ENCODE measurements at places on chromosomes 2 and 18.

- DNase-seq, result no peak
Observed at GRCh38 chr18:39346916-39347315, 1781.3 kb upstream of the CELF4 start.

GRCh38 chr2:190353537-190353899, 10.1 kb downstream of the INPP1 start:
- DNase-seq, result no peak

- no peak for DNase-seq
Observed at GRCh38 chr2:159623436-159623835, 7.1 kb upstream of the BAZ2B start.

- no peak for DNase-seq
Observed at GRCh38 chr2:9657731-9658130, 26.9 kb upstream of the YWHAQ start.

DNA sequence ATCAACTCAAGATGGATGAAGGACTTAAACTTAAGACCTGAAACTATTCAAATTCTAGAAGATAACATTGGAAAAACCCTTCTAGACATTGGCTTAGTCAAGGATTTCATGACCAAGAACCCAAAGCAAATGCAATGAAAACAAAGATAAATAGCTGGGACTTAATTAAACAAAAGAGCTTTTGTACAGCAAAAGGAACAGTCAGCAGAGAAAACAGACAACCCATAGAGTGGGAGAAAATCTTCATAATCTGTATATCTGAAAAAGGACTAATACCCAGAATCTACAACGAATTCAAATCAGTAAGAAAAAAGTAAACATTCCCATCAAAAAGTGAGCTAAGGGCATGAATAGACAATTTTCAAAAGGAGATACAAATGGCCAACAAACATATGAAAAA, 171.2 kb downstream of the ERBB4 start:
- no peak for DNase-seq

- DNase-seq, result no peak
Observed at GRCh38 chr2:95346738-95347671, 49.9 kb downstream of the KCNIP3 start.

- DNase-seq, result no peak
Observed at GRCh38 chr2:157336137-157337010, 10.8 kb upstream of the ERMN start.

GRCh38 chr2:175579646-175580045, 398.1 kb upstream of the ATP5MC3 start:
- DNase-seq, result no peak

DNA sequence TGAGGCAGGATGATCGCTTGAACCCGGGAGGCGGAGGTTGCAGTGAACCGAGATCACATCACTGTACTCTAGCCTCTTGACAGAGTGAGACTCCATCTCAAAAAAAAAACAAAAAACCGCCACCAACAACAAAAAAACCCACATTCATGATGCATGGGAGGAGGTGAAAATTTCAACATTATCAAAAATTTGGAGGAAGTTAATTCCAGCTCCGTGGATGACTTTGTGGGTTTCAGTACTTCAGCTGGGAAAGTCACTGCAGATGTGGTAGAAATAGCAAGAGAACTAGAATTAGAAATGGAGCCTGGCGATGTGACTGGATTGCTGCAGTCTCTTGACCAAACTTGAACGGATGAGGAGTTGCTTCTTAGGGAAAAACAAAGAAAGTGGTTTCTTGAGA, 74.3 kb downstream of the PRKCE start:
- no peak for DNase-seq

DNA sequence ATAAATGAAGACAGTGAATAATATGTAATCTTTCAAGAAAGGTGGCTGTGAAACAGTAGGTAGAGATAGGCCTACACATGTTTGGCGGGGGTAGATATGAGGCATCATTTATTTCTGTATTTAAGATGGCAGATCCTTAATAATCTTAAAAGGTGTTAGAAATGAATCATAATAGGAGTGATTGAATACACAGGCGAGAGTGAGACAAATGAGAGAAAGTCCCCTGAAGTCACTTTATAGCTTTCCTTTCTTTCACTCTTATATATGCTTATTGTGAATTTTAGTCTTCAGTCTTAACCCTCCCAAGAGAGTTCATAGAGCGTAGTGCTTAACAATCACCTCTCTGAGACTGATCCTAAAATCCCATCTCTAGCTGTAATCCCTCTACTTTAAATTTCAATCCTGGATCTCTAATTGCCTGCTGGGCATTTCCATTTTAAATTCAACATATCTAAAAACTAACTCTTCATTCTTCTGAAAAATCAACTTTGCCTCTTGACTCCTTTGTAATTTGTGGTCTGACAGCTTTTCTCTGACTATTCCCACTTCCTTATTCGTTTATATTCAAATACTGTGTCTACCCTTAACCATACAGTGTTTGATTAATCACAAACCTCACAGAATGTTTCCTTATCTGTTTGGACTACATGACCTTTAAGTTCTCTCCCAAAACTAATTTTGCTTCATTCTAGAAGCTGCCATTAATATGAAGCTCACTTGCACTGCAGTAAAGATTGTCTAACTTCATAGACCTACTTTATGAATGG, 463.7 kb upstream of the FSIP2 start:
- no peak for DNase-seq

DNA sequence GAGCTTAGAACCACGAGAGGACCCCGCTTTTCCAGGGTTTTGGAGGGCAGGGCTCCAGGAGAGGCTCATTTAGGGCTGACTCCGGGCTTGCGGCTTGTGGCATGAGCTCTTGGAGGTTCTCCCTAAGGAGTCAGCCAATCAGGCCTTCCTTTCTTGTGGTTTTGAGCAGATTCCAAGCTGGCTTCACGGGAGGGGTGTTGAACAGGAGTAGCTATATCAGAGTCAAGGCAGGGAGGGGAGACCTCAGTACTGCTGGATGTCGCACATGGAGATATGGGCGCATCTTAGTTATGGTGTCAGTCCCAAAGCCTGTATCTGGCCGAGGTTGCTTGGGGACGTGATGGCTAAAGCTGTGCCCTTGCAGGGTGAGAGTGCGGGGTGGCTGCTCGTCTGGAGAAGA, 98.6 kb downstream of the AGAP1 start:
- DNase-seq, result no peak

GRCh38 chr2:73985308-73986084, 786 bp downstream of the TET3 start:
- DNase-seq, result no peak

GRCh38 chr2:227615906-227616305, 1.3 kb upstream of the SCYGR3 start:
- DNase-seq, result no peak

DNA sequence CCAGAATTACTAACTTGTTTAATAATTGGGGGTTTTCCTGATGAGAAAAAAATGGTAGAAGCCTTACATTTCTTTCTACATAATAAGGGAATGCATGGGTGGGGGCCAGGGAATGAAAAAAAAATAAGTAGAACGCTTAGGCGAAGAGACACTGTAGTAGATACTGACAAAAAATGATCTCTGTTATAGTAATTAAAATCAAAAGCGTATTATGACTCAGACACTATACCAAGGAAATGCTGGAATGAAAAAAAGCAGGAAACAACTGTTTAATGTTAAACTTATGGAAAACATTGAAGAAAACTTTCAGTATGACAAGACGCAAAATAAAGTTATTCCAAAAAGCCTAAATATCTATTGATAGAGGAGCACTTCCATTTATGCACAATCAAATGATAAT, 42.9 kb downstream of the PRPF40A start:
- DNase-seq, result no peak

GRCh38 chr18:74140582-74140981, 7.1 kb downstream of the FBXO15 start:
- DNase-seq, result no peak

GRCh38 chr2:120442923-120443571, 97.1 kb downstream of the INHBB start:
- DNase-seq, result no peak

DNA sequence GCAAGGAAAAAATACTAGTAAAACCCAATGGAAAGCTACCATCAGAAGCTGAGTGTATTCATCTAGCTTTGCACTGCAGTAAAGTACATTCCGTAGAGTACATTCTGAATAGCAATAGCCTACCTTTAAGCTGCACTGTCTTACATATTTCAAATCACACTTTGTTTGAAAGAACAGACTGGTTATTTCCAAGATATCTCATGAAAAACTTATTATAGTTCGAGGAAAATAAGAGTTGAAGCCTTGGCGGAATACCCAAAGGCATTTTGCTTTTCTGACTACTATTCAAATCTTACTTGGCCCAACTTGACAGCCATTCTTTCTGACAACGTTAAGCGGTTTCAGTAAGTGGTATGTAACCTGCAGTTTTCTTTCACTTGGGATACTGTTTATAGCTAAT, 177.6 kb downstream of the NRXN1 start:
- no peak for DNase-seq

GRCh38 chr2:57758686-57759085, 287.9 kb upstream of the VRK2 start:
- no peak for DNase-seq

DNA sequence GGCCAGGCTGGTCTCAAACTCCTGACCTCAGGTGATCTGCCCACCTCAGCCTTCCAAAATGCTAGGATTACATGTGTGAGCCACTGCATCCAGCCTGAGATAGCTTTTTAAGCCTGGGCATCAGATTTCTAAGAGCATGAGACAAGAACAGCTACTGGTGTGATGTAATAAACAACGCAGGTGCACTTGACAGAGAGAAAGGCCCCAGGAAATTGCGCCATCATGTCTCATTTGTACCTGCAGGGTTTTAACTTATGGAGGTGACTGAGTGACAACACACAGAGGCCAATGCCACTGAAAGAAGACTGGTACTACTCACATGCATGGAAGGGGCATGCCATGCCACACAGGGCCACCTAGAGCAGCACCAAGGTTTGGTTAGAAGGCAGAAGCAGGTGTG, 209.4 kb downstream of the SP3 start:
- DNase-seq, result no peak

GRCh38 chr2:182426082-182426917, 536 bp downstream of the PDE1A start:
- DNase-seq, result no peak

- no peak for DNase-seq
Observed at GRCh38 chr2:54775710-54776109, 52.2 kb downstream of the EML6 start.

- no peak for DNase-seq
Observed at GRCh38 chr2:120945832-120946499, 210.3 kb downstream of the GLI2 start.

DNA sequence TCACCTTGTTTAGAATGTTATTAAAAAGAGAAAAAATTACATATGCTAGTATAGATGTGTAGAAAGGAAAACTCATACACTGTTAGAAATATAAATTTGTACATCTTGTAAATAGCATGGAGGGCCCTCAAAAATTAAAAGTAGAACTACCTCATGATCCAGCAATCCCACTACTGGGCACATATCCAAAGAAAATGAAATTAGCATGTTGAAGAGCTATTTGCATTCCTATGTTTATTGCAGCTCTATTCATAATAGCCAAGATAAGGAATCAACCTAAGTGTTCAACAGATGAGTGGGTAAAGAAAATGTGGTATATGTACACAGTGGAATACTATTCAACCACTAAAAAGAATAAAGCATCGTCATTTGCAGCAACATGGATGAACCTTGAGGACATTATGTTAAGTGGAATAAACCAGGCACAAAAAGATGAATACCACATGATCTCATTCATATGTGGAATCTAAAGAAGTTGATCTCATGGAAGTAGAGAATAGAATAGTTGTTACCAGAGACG, 251.5 kb upstream of the THUMPD2 start:
- no peak for DNase-seq

GRCh38 chr18:13376298-13376840, 157.8 kb downstream of the LDLRAD4 start:
- DNase-seq, result peak; percentile 24

- DNase-seq, result no peak
Observed at GRCh38 chr2:143819190-143819735, 690.0 kb downstream of the ARHGAP15 start.

DNA sequence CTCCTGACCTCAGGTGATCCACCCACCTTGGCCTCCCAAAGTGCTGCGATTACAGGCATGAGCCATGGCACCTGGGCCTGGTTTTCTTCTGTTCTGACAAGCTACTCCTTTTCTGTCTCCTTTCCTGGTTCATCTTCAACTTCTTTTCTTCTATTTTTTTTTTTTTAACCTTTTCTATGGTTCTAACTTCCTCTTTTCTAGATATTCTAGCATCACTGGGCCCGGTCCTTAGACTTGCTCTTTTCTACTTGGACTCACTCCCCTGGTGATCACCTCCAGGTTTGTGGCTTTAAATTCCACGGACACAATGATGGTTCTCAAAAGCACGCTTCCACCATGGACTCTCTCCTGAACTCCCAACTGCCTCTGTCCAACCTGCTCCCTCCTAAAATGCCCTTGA, 2.0 kb downstream of the EIF2AK2 start:
- DNase-seq, result no peak

- DNase-seq, result no peak
Observed at GRCh38 chr2:130776550-130776949, 21.2 kb downstream of the AMER3 start.

GRCh38 chr18:79410731-79411613, 15.2 kb downstream of the NFATC1 start:
- DNase-seq, result no peak

GRCh38 chr2:135667045-135667444, 74.6 kb upstream of the UBXN4 start:
- no peak for DNase-seq

DNA sequence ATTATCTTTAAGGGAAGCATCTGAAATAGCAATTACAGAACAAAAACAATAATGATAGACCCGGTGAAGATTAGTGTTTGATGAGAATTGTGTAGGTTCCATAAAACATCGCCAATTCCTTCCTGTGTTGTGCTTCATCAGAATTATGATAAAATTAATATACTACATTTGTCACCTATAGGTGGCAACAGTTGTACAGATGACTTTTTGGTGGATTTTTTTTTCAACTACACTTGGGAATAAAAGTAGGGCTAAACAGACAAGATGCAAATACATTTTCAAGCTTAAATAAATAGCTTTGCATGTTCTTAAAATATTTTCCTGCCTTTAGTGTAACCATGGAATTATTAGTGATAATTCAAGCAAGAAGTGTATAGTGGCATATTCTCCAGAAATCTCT, 7.0 kb upstream of the LYPD1 start:
- DNase-seq, result no peak

- no peak for DNase-seq
Observed at GRCh38 chr18:2908946-2909335, 62.1 kb downstream of the EMILIN2 start.

DNA sequence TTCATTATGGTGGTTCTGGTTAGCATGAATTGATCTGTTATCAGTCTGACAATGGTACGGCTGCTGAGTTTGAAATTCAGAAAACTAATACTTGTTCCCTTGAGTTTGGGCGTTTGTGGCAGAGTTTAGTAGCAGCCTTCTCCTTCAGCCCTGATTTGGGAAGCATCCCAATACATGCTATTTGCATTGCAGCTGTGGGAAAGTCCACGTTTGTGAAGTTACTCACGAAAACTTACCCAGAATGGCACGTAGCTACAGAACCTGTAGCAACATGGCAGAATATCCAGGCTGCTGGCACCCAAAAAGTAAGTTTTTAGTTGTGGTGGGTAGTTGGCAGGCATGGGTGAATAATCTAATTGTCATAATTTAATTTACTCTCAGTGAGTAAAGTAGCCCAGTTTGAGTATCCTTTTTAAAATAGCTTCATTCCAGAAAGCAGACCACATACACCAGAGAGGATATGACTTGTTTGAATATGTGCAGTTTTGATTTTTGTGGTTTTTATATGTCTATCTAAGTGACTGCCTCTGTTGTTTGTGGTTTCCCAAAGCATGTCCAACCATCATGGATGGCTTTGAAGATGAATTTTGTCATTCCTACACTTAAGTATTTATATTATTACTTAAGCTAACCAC, 12.2 kb downstream of the DGUOK start:
- no peak for DNase-seq

- DNase-seq, result no peak
Observed at GRCh38 chr18:23406271-23406787, 46.8 kb upstream of the RIOK3 start.
